Smooth muscle cell of the brain vasculature (primary cell): ENCODE measurements at places on chromosomes 7 and 10.

DNA sequence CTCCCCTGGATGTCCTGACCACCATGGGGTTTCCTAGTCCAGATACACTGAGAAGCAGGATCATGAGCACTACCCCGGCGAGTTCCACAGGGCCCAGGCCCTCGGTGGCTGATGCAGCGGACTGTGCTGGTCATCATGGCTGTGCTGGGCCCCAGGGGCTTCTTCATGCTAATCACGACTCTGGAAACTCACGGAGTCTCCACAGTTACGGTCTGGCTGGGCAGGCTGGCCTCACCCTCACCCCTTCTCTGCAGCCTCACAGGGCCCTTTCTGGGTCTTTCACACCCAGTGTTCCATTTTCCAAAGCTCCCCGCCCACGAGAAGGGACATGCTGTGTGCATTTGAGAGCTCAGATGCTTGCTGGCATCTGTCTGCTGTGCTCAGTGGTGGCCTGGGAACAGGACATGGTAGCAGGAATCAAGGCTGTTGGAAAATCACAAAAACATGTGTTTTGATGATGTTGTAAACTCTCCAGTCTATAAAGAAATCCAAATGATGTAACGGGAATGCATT, 119.0 kb downstream of the PTPN20 start:
- DNase-seq: no peak

DNA sequence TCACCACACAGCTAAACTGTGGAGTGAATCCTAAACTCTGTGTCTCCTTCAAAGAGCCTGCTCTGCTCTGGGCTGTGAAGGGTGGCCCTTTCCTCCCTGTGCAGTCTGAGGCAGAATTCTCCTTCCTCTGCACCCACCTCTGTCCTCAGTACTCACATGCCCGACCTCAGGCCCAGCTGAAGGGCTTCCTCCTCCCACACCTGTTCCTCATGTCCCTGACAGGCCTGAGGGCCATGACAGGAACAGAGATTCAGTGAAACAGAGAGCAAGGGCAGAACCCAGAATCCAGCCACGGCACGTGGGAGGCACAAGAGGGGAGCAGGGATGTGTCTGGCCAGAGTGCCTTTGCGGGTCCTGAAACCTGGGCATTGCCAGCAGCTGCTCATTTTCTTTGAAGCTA, 13.9 kb downstream of the CREB3L2 start:
- no peak for DNase-seq

DNA sequence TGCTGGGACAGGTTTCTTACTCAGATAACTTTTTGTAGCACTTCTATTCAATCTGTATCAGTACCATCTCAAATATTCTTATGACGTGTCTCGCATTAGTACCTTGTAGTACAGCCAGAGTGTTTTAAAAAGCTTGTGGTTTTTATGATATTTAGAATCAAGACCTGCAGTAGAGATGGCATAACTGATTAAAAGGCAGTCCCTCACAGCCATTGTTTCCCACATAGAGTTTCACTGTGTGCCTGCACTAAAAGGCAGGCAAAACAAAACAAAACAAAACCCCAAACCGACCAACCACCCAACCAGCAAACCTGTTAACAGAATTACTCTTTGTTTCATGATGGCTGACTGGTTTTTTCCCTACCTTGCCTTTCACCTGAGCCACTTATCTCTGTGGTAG, 221.3 kb upstream of the DGKB start:
- DNase-seq: no peak

- DNase-seq: no peak
Observed at GRCh38 chr7:157615852-157616251, 279.0 kb downstream of the DNAJB6 start.

DNA sequence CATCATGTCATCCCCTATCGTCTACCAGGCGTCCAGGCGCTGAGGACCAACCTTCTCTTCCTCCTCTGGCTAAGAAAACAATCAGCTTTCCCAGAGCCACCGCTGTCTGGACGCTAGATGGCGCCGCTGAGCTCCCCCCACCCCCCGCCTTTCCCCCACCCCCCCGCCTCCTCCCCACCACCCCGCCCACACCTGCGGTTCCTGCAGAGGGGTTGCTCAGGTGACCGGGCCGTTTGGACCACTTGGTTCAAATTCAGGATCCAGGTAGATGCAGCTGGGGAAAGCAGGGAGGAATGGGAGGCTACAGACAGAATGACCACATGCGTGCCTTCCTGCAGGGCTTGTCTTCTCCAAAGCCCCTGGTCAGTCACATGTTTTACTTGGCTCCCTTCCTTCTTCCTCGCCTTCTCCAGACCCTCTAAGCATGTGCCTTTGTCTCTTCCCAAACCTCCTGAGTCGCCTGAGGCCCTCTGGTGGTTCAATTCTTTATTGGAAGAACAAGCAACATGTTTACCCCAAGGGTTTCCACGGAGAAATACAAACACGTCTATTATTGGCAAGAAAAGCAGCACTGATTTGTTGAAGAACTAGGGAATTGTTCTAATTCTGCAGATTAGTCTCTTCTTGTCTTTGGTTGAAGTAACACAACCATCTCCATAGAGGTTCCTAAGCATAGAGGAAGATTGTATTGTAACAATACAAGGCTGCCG, 24.7 kb downstream of the AOC1 start:
- DNase-seq: peak; percentile 26

GRCh38 chr7:100794741-100795140, 32.6 kb downstream of the EPHB4 start:
- no peak for DNase-seq

- DNase-seq: no peak
Observed at GRCh38 chr7:136665878-136666509, 202.5 kb upstream of the CHRM2 start.

DNA sequence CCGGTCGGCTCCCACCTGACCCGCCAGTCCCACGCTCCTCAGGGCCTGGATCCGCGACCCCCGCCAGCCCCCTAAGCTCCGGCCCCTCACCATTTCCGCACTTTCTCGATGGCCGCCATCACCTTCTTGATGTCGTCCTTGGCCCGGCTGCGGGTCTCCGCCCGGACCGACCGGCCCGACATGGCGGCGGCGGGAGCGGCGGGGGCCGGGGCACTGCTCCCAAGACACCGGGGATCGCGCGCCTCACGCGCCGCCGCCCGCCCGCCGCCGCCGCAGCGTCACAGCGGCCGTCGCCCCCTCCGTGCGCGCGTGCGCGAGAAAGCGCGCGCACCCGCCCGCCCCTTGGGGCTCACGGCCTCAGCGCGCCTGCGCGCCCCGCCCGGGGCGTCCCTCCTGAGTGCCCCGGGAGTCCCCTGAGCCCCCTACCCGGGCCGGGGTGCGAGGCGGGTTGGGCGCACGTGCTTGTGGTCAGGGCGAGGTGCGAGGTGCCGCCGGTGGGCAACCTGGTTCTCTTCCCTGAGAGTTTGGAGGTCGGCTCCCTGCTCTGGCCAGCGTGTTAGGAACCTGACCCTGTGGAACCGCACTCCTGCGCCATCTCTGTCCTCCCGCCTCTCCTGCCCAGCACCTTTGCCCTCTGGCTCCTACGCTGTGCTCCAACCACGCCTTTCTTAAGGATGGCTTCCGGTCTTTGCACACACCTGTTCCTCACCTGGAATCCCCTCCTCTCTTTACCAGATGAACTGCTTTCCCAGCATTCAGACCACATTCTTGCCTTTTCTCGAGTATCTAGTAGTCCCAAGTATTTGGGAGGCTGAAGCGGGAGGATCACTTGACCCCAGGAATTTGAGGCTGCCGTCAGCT, at the start of gene BCL7B:
TSS of gene BCL7B (minus strand) at position 294 of the 861 bp plus-strand sequence. CDS start at position 182, 112 bp downstream.
- no peak for DNase-seq

DNA sequence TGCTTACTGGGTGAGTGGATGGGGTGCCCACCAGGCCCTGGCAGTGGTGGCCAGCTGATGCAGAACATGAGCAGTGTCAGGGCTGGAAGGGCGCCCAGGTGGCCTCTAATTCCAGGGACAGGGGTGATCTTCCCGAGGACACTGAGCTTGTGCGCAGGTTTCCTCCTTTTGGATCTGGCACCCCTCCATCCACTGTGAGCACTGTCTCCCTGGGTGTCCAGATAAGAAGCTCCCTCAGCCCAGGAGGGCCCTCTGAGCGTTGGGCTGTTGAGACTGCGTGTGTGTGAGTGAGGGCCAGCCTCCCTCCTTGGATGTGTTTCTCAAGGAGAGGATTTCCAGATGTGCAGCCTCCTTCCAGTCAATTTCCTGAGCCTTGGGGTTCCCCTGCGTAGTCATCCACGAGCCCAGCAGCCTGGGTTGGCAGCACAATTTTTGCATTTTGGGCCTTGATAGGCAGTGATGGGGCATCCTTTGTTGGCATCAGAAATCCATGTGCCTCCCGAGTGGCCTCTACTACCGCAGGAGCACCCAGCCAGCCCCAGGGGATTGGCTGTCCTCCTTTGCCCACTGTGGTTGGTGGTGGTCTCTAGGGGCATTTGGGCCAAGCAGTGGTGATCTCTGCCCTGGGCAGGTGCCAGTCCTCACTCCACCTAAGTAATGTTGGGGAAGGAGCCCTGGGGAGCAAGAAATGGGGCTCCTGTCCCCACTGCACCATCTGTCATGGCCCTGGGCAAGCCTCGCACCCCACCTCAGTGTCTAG, 20.9 kb upstream of the BTBD16 start:
- no peak for DNase-seq

DNA sequence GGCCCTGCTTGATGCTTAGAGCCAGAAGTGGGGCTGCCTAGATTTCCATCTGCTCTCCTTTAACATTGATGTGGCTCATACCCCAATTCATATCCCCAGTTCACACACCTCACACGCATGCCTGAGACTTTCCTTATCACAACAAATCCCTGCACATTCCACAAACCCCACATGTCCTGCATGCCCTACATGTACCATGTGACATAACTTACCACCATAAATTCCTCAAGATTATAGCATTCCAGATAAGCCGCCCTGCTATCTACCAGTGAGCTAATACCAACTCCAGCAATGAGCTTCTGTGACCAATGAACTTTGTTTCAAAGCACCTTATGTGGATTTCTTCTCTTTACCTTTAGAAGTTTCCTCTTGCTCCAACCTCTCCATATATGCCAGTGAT, 104.7 kb upstream of the RAB11FIP2 start:
- DNase-seq: no peak

GRCh38 chr10:93080350-93081046, 6.8 kb downstream of the CYP26A1 start:
- DNase-seq: no peak

- DNase-seq: no peak
Observed at GRCh38 chr7:107486041-107486440, 16.2 kb downstream of the GPR22 start.

DNA sequence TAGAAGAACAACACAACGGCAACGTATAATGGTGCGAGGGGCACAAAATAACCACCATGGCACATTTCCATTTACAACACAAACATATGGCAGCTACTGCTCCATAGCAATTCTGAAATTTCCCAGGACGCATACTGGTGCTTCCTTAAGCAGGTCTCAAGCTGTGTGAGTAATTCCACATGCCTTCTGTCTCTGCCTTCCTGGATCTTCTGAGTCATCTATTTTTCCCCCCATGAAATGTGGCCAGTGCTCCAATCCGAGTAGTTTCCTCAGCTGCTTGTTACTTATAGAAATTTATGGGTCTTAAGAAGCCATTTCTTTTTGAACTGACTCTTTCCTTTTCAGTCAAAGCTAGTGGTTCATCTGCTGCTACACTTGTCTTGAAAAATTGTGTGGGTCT, 256.6 kb upstream of the KLF6 start:
- no peak for DNase-seq

- no peak for DNase-seq
Observed at GRCh38 chr7:42074076-42074475, 162.9 kb downstream of the GLI3 start.

GRCh38 chr10:84783386-84783785, 455.0 kb downstream of the CCSER2 start:
- DNase-seq: peak; percentile 17

DNA sequence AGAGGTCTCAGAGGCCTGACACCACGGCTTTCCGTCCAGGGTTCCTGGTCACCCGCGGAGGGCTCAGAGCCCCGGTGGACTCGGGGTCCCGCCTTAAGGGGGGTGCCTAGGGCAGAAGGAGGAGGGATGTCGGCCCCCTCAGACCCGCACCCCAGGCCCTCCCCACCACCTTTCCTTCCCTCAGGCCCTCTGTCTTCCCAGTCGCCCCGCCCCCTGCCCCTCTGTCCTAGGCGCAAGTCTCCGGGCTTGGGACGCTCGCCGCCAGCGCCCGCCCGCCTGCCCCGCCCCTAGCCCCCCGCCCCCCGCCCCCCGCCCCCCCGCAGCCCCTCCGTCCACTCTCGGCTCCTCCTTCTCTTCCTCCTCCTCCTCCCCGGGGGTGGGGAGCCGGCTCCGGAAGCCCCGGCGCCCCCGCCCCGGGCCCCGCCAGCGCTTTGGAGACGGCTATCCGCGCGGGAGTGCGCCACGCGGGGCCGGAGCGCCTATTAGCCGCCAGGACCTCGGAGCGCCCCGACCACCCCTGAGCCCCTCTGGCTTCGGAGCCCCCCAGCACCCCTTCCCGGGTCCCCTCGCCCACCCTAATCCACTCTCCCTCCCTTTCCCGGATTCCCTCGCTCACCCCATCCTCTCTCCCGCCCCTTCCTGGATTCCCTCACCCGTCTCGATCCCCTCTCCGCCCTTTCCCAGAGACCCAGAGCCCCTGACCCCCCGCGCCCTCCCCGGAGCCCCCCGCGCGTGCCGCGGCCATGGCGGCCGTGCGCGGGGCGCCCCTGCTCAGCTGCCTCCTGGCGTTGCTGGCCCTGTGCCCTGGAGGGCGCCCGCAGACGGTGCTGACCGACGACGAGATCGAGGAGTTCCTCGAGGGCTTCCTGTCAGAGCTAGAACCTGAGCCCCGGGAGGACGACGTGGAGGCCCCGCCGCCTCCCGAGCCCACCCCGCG, at the start of gene AEBP1:
TSS of gene AEBP1 (plus strand) at position 423 of the 937 bp plus-strand sequence. CDS start at position 744, 321 bp downstream.
- DNase-seq: no peak

DNA sequence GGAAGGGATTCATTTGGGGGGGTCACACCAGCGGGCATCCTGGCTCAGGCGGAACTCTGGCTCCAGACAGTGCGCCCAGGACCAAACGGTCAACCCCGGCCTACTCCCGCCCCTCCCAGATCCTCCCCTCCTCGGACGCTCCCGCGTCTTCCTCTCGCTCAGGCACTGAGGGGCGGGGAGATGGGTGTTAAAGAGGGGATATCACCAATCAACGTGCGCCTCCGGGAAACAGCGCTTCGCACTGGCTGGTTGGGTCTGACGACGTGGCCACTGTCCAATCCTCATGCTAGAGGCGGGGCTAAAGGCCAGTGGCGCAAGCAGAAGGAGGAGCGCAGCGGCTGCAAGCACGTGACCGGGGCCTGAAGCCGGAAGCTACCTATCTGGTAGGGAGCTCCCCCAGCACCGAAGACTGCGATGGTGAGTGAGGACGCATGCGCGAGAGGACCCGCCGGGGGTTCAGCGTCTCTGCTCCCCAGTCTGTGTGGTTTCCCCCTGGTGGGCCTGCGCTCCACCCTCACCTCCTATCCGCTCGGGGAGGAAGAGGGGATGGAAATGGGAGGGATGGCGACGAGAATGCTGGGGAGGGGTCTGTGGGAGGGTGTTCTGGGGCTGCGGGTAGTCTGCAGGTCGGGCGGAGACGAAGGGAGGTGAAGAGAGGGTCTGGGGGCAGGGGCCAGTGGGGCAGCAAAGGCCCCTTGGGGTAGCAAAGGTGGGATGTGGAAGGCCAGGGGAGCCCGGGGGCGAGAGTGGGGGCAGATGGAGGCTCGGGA, at the start of gene LAMTOR4:
TSS of gene LAMTOR4 (plus strand) at position 360 of the 770 bp plus-strand sequence. CDS start at position 415, 55 bp downstream.
- DNase-seq: peak; percentile 97

- DNase-seq: no peak
Observed at GRCh38 chr7:148037044-148037443, 553.5 kb upstream of the C7orf33 start.
